Kasumi-1 (cell line): ENCODE measurements at places on chromosomes 4 and X.

DNA sequence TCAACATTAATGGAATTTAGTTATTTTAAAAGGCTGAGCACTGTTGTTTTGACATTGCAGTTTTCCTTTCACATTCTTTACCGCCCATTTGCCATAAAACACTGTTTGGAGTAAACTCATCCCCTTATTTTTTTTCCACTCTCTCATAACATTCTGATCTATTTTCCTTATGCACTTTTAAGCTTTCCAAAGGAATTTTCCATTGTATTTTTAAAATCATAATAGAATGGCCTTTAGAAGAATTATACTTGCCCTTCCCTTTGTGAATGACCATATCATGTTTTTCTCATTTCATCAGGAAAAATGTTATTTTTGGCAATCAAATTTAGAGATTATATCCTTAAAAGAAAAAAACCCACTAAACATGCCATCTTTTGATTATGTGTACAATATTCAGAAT, 1074.2 kb downstream of the STIM2 start:
- DNase-seq, result no peak

GRCh38 chr4:152691761-152692160, 12.0 kb upstream of the TMEM154 start:
- no peak for DNase-seq

DNA sequence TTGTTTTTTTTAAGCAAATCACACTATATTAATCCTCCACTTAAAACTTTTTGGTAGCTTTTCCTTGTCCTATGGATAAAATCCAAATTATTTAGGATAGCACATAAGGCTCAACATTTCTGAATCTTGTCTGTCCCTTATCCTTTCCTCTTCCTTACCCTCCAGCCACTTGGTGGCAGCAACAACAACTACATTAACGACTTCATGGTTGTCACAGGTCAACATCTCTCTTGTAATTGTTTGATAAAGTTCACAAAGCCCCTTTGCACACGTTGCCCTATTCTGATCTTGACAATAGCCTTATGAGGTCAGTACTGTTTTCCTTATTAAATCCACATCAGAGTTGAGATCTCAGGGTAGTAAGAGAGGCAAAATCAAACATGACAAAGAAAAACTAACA, 269.0 kb upstream of the PABPC4L start:
- no peak for DNase-seq

GRCh38 chr4:186203406-186203805, 12.0 kb downstream of the CYP4V2 start:
- no peak for DNase-seq

DNA sequence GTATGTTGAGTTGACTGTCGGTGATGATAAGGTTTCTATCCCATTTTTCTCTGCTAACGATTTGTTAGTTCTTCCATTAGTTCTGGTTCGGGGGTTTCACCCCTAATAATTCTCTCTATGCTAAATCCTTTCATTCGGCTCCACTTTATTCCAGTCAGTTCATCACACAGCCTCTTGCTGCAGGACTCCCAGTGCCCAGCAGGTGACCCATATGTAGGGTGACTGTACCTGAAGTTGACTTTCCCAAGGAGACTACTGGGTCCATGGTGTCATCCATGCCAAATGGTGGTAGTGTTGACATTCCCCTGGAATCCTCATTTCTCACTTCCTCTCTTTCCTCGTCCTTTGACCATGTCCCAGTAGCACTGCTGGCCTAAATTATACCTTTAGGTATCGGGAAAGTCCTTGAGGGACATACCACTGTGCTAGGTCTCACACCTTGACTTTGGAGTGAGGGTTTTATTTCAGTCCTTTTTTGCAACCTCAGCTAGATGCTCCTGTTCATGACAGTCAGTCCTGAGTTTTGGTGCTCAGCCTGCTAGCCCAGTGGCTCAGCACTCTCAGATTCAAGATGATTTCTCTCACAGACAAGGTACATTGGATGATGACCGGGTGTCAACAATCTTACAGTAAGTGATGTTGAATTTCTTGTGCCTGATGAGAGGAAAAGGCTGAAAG, 105.1 kb upstream of the ARHGAP24 start:
- DNase-seq, result peak; percentile 1

GRCh38 chr4:30559481-30559880, 160.7 kb upstream of the PCDH7 start:
- no peak for DNase-seq

GRCh38 chr4:181140037-181140603, 1103.1 kb upstream of the TENM3 start:
- DNase-seq, result no peak

- no peak for DNase-seq
These were observed 71.7 kb downstream of the DDX60L start for GRCh38 chr4:168408620-168409019.

DNA sequence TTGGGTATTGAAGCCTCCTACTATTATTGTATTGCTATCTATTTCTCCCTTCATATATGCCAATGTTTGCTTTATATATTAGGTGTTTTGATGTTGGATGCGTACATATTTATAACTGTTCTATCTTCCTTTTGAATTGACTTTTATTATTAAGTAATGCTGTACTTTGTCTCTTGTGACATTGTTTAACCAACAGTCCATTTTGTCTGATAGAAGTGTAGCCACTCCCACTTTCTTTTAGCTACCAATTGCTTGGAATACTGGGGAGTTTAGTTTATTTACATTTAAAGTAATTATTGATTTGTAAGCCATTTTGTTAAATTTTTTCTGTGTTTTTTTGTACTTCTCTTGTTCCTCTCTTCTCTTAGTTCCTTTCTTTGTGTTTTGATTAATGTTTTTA, 195.9 kb downstream of the GC start:
- DNase-seq, result no peak

DNA sequence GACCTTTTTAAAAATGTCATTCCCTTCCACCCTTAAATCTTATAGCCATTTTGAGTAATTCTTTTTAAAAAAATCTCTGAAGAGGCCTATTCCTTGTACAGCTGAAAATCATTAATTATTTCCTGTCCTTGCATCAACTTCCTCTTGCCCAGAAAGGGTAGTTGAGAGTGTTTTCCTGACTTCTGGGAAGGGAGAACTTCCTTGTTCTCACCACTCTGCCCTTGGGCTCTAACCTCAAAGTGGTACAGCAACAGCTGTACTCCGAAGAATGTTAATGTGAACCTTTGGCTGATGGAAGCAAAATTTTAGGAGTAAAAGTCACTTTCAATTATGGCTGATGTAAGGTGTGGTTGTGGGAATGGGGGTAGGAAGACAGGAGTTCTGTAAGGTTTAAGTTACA, 15.1 kb upstream of the FABP2 start:
- peak; percentile 79 for DNase-seq

GRCh38 chrX:120604361-120604782, 471 bp downstream of the MCTS1 start:
- DNase-seq, result peak; percentile 14

DNA sequence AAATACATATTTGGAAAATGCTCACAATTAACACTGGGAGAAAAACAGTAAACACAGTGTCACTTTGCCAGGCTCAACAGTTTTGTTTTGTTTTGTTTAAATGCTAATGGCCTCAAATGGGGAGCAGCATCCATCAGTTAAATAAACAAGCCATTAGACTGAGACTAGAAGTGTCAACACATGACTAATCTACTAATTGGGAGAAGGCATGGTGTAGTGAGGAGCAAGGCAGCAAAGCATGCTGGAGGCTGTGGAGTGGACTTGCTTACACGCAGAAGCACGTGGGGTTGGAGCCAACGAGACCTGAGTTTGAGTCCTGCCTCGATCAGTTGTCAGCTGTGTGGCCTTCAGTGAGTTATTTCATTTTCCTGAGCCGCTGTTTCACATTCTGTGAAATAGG, 29.0 kb downstream of the UTP14A start:
- no peak for DNase-seq

GRCh38 chrX:11137543-11138139, 26.5 kb downstream of the HCCS start:
- peak; percentile 15 for DNase-seq

- no peak for DNase-seq
These were observed 132.6 kb upstream of the SLIT2 start for GRCh38 chr4:20119141-20119540.

DNA sequence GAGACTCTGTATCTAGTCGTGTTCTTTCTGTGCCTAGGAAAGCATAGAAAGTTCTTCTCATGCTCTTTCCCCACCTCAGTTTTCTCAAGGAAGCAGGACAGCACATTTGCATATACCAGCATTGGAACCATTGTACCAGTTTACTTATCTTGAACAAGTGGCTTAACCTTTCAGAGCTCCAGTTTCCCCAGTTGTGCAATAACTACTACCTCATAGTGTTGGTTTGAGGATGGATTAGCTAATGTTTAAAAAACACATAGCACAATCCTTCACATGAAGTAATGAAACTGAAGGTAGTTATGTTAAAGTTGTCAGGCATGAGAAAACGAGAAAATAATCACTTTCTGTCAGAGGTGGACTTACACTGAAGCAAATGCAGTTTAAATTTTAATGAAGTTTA, 92.2 kb upstream of the H2AZ1 start:
- no peak for DNase-seq

DNA sequence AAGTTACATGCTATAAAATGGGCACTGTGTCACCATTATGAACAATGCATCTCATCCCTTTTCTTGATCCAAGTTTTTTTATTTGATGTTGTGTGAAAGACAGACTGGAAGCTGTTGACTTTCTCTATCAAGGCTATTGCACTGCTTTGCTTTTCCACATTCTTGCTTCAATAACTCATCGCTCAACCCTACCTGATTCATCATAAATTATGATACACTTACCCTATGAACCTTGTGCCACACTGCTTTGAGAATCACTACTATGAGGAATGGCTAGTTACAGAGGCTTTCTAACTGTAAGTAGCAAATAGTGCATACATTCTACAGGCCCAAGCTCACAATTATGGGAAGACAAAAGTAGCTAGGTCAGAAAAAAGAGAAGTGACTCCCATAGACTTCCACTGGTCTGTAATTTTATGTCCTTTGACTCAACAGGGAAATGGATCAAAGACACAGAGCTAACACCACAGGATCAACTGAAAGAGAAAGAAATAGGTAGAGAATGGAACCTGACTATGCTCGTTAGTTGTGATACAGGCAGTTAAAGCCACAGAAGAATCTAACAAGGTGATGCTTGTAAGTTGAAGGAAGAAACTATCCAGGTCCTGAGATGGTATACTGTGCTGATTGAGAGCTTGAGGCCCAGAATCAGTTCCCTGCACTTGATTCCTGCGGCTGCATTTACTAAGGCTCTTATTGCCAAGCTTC, 163.5 kb downstream of the PPP3CA start:
- no peak for DNase-seq

DNA sequence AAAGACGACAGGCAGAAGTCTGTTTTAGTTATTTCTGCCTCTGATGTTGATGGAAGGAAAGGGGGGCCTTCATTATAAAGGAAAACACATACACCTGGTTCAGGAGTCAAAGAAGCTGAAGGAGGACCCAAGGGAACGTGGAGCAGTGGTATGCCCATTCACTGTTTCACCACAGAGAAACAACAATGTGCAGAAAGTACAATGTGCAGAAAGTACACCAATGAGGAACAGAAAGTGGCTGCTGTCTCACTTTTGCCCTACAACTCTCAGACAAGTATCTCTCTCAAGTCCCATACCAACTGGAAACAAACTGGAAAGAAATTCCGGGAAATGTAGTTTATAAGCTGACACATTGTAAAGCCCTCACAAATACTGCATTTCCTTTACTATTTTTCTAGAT, 564.5 kb downstream of the TRAM1L1 start:
- DNase-seq, result no peak

DNA sequence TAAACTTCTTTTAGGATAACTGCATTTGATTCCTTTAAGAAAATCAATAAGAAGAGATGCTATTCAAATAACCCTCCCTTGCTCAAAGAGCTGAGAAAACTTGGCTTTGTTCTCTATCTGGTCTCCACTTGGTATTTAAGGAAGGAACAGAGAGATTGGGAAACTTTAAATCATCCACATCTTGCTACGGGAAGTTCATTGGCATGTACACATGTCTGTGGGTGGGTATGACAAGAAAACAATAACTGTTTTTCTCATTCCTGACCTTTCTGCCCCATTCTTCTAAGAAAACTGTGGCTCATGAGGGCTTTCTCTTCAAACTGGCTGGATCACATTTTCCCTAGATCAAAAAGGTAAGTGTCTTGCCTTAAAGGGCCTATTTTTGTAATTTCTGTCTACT, 6.0 kb downstream of the SEL1L3 start:
- no peak for DNase-seq

- no peak for DNase-seq
These were observed 102.8 kb upstream of the NOCT start for GRCh38 chr4:138912704-138913340.

- DNase-seq, result no peak
These were observed 43.5 kb downstream of the GATB start for GRCh38 chr4:151717314-151717713.

DNA sequence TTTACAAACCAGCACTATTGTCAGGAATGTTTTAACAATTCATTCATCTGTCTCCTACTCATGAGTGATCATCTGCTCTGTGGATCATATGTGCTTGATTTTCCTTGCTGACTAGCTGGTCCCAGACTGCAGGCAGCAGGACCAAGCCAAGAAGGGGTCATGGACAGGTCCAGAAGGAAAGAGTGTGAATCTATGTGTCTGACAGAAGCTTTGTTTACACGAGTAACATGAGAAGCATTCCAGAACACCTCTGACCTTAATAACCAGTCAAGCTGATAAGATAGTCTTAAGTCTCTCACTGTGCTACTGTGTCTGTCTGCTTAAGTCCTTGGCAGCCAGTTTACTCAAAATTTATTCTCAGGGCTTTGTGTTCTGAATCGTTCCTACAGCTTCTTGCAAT, 39.0 kb downstream of the GUCY1A1 start:
- DNase-seq, result no peak

- no peak for DNase-seq
These were observed 39.4 kb upstream of the SHROOM4 start for GRCh38 chrX:50853399-50853798.

DNA sequence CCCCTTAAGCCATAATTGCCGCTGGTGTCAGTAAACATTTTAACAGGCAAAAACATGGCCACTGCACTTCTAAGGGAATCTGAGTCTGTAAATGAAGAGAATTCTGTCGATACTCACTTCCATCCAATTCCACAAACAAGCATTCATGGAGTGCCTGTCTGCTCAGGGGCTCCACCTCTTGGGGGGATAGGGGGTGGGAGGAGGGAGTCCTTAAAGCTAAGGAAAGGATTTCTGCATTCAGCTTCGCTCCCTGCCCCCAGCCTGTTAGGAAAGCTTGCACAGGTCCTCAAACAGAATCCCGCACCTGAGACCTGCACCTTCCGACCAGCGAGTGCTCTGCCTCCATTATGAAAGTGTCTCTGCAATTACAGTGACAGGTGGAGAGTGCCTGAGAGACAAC, 130.2 kb upstream of the KIT start:
- DNase-seq, result no peak

GRCh38 chr4:4480205-4480604, 61.6 kb downstream of the STX18 start:
- DNase-seq, result no peak

DNA sequence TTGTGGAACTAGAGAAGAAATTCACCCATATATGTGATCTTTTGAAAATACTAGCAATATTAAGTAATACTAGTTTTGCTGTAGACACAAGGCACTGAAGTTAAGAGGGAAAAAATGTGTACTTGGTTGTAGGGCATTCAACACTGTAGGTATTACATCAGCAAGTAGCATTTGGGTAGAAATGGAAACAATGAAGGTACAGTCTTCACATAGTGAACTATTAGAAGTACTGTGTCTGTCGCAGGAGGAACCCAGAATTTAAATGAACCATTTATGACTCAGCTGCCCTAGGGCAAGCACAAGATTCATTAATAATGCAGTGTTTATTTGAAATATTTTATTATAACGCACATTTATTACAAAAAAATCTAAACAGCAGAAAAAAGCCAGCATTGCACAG, 572.7 kb upstream of the TENM3 start:
- no peak for DNase-seq
